ENCODE measurements at places on chromosomes 7 and 10. TPM values are rescaled to one million over a fixed set of nuclear protein-coding genes. Genes with fewer than 3 reads are reported as not detected.
A peak's percentile ranks its signal among the peaks of the same experiment; 100 is the strongest.

- no peak for DNase-seq
These were observed 990.3 kb downstream of the KCNMA1 start for GRCh38 chr10:76647301-76647700.

TEX47 gene
- not detected for total RNA-seq

DNA sequence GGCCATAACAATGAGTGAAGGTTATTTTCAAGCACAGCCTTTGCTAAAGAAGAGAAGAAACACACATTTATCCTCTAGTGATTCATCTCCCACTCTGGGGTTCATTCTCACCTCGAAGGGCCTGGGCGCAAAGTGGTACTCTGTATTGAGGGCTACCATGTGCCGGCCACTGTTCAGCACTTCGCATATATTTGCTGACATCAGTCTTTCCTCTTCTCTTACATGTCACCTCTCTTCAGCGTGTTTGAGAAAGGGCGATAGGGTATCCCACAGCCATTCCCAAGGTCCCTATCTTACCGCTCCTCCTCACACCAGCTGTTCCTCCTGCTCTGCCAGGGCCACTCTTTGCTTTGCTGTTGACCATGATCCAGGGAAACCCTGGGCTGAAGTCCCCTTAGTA lies 48.8 kb upstream of the ECHDC3 start:
- no peak for DNase-seq

GRCh38 chr7:141287936-141288335 lies 214.1 kb downstream of the TMEM178B start:
- no peak for DNase-seq

DNA sequence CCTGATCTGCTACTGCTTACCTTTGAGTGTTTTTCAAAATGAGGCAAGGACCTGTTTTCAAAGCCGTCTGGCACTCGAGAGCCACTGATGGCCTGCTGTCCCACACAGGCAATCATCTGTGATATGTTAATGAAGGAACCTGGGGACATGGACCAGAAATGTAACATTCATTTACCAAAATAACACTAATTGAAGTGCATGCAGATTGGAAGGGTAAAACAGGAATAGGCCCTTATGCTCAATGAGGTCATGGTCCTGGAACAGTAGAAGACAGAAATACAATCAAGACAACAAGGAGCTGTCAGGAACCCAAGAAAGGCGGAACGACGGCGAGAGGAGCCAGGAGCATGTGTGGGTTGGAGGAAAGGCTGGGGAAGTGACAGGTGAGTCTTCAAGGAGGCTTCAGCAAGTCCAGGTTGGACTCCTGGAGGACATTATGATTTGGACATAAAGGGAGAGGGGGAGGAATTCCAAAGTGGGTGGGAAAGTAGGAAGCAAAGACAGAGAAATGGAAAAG lies 28.3 kb downstream of the POLR3A start:
- DNase-seq: no peak

DNA sequence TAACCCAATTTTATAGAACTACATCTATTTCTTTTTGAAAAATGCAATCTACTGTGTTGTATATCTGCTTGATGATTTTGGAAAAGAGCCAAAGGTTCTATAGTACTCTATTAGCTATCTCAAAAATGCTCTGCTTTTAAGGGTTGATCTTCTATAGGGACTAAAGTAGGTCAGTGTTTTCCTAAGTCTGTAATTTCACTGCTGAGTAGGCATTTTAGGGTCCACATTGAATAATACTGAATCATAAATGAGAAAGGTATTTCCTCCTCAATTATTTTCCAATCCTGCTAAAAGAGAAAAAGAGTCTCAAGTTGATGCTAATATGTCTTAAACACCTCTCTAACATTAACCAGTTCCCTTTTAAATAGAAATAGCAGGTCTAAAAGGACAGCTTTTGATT lies 244.2 kb downstream of the LHFPL3 start:
- DNase-seq: no peak

CLDN4 gene
- 0.11 TPM for total RNA-seq

OPN1SW gene
- total RNA-seq: not detected

PWWP2B gene
- total RNA-seq: 23.0 TPM

DNA sequence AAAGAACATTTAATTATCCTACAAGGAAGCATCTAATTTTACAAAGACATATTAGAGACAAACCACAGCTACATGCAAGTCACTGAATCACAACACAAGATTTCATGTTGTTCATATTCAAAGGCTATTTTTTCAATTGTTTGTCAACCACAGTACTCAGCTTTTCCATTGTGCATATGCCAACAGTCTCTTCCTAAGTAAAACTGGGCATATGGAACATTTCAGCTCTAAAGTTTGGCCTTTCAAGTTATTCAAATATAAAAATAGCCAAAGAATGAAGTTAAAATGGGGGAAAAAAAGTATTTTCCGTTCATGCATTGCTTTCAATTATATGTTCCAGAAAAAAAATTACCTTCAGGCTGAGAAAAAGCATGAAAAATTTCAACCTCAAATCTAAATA lies 537.9 kb downstream of the PLXDC2 start:
- no peak for DNase-seq

SPDYE1 gene
- total RNA-seq: not detected

DNA sequence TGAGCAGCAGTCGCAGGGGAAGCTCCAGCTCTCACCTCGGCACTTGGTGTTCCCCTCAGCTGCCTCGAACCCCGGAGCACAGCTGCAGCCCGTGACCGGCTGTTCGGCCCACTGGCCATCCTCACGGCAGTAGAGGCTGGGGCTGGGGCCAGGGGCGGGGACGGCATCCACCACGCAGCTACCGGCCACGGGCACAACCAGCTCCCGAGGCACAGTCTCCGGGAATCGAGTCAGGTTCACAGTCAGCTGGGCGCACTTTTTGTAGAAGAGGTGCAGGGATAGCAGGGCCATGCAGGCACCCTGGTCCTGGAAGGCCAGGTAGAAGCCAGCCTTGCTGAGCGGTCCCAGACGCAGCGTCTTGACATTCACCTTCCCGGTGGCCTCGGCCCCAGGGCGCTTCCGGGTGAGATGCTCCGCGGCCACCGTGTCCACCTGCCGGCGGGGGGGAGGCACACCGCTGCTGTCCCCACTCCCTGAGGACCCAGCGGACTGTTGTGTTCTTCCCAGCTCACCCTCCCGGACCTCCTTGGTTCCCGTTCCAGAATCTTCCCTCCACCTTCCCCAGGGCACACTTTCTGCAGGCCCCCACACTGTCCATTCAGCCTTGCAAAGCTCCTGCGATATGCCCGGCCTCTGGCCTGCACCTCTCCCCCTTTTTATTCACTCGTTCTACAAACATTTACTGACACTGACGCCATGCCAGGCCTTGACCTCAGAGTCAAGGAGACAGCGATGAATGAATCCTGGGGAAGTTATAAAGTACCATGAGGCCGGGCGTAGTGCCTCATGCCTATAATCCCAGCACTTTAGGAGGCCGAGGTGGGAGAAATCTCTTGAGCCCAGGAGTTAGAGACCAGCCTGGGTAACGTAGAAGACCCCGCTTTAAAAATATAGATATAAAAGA lies 4.8 kb downstream of the EPHB4 start:
- peak; percentile 33 for DNase-seq

SCD gene
- total RNA-seq: 21.2 TPM

CFTR gene
- 0.86 TPM for total RNA-seq

- DNase-seq: peak; percentile 54
These were observed 21.2 kb downstream of the CYP3A4 start for GRCh38 chr7:99762680-99763327.

GRCh38 chr10:51097546-51097945 lies 23.3 kb downstream of the PRKG1 start:
- no peak for DNase-seq

DNA sequence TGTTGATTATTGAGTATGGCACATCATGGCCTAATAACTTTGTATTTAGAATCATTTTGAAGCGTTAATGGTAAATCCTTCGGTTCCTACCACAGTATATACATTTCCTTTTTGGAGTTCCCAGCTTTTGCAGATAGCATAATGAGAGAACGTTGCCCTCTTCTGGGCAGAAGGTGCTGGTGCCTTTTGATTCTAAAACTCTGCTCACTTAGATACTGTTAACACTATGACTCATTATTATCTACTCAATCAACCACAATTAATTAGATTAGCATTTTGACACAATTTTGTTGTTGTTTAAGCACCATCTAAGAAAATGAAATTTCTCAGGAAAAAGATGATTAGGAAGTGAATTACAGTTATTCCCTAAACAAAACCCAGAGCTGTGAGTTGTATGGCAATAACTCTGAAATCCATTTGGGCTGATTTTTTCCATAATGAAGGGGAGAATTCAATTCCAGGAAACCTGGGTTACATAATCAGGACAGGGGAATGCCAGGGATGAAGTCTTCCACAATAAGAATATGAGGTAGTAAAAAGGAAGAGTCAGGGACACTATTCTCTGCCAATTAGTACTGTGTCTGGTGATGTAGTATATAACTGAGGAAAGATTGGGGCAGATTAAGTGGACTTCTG lies 11.5 kb upstream of the DLD start:
- DNase-seq: no peak

GRCh38 chr7:129676017-129676897 lies 64.7 kb downstream of the NRF1 start:
- no peak for DNase-seq

TDRD1 gene
- 5.8 TPM for total RNA-seq

DNA sequence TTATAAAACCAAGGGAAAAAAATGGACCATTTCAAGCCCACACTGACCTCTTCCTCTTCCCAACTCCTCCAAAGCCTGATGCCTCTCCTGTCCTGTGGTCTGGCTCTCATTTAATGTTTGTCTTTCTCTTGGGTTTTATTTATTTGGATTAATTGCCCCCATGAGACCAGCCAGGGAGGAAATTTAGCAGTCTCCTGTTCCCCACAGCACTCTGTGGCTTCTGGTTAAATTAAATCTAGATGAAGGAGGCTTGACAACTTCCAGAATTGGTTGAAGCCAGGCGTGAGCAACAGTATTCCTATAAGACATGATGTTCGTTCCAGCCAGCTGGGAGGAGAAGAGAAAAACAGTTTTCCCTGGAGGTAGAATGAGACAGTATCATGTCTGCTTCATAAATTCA lies 15.1 kb upstream of the PRLHR start:
- DNase-seq: no peak

ZNF804B gene
- total RNA-seq: not detected

ATRNL1 gene
- 0.38 TPM for total RNA-seq

GRCh38 chr10:116699049-116699448 lies 43.3 kb downstream of the HSPA12A start:
- DNase-seq: no peak

GRCh38 chr7:147412782-147413556 lies 1177.6 kb upstream of the C7orf33 start:
- no peak for DNase-seq

DNA sequence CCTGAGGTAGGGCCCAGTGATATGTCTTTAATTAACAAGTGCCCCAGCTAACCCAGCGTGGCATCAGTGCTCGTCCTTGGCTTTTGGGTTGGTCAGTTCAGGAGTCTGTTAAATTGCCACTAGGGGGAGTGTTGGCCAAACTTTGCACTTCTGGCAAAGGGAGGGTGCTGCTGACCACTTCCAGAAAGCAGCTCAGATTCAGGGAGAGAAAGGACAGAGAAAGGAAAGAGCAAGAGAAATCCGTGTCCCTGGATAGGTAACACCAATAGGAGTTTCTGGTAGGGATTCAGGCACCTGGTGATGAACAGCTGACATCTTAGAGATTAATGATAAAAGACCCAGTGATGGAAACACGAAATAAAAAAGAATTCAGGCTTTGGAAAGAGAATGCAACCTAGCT lies 243.1 kb upstream of the AOAH start:
- DNase-seq: peak; percentile 46

GRCh38 chr7:37111459-37111858 lies 337.2 kb downstream of the ELMO1 start:
- DNase-seq: no peak

ETV1 gene
- total RNA-seq: 25.7 TPM

DNA sequence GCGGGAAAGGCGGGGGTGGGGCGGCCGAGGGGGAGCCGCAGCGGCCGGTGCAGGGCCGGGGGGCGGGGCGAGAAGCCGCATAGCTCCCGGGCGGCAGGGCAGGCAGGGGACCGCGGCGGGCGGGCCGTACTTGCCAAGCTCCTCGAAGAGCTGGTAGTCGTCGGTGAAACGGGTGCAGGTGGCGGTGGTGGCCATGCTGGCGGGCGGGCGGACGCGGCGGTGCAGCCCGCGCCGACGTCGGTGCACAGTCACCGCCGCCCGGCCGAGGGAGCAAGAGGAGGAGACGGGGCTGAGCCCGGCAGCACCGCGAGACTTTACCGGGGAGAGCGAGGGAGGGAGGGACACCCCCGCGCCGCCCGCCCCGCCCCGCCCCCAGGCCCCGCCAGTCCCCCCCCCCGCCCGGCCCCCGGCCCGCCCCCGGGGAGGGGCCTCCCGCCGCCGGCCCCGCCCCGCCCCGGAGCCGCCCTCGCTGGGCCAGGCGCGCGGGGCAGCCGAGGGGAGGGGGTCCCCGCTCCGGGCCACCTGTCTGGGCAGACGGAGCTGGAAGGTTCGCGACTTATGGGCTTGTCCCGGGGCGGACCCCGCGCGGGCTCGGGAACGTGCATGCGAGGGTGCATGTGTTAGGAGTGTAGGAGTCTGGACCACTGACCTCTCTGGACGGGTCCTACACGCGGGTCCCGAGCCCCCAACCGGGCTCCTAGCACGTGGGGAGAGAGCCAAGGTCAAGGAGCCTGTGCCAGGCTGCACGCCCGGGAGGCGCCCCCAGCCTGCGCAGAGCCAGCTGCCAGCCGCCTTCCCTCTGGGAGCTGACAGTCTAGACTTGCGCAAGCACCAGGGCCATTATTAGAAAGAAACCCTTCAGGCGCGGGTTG lies at the start of gene CAMK2G:
Gene CAMK2G (minus strand): TSS at position 289 of the 872 bp plus-strand sequence. CDS start 94 bp downstream, at position 195.
- DNase-seq: peak; percentile 92

- no peak for DNase-seq
These were observed 166.4 kb downstream of the GFRA1 start for GRCh38 chr10:116106611-116107010.

FAM237B gene
- total RNA-seq: not detected

- no peak for DNase-seq
These were observed 170.2 kb downstream of the PLXNA4 start for GRCh38 chr7:132406039-132406438.

DNA sequence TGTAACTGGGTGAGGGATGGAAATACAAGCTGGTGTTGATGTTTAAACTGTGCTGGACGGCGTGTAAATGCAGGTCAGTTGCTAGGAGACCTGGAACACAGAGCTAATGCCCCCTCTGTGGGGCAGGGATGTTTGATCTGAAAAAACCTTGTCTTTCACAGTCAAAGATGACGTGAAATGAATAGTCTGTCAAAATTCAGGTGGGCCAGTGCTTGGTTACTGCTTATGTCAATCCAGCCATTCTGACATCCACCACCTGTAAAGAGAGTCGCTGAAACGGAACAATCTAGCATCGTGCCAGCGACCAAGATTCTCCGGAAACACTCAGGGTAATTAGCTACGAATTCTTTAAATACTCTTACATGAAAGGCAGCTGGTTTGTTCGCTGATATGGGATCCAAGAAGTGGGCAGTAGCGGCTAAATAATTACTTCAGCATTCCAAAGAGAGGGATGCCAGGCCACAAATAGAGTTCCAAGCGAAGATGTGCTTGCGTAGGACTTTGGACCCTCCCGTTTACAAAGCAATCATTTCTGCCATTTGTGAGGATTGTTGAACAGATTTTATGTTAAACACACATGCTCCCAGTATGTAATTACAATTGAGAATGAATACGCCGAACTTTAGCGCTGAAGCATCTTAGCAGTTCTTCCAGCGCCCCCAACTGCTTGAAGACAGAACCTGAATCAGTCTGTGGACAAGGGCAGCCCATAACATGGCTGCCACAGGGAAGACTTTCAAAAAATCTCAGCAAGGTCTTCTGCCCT lies 7.3 kb upstream of the ASB4 start:
- DNase-seq: no peak

MLXIPL gene
- 6.9 TPM for total RNA-seq

GRCh38 chr7:24959735-24960485 lies 20.1 kb downstream of the OSBPL3 start:
- DNase-seq: no peak

Measured in Right ventricle myocardium superior (tissue), 1 donor.